ENCODE measurements at places on chromosomes 16 and 17.

DNA sequence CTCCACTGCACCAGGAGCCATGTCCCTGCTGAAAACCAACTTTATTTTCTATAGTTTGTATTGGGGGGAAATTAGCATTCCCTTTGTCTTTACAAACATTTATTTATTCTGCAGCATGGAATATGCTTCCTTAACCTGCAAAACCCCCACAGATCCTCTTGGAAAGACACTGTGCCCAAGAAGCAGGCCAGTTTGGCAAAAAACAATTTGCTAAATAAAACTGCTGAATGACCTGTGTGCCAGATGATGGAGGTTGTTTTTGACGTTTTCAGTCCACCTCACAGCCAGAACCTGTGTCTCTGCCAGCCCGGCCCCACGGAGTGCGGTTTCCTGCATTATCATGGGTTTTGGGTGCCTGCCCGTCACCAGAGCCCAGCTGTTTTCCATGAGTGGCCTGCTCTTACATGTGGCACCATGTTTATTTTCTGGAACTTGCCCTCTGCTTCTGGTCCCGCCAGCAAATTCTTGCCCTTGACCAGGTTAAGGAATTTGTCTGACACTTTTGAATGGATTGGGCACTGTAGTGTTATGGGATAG lies 26.4 kb downstream of the ORC6 start:
- DNase-seq = peak; percentile 83

GRCh38 chr17:35539659-35540026 lies 2.2 kb upstream of the SLFN12L start:
- DNase-seq = no peak

DNA sequence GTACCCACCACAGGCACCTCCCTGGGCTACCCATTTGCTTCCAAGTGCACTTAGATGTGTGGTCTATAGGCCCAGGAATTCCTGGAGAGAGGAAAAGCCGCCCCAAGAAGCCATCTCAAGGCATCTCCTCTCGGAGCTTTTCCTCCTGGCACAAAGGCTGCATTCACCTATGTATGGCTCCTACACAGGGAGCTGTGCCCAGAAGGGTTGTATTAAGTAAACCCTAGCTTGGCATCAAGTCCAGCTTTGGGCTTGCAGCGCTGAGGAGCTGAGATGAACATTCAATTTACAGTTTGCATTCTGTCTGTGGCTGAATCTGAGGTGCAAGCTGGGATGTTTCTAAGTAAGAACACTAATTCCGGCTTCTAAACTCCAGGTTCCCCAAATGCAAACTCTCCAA lies 81.3 kb downstream of the CDYL2 start:
- DNase-seq = no peak

DNA sequence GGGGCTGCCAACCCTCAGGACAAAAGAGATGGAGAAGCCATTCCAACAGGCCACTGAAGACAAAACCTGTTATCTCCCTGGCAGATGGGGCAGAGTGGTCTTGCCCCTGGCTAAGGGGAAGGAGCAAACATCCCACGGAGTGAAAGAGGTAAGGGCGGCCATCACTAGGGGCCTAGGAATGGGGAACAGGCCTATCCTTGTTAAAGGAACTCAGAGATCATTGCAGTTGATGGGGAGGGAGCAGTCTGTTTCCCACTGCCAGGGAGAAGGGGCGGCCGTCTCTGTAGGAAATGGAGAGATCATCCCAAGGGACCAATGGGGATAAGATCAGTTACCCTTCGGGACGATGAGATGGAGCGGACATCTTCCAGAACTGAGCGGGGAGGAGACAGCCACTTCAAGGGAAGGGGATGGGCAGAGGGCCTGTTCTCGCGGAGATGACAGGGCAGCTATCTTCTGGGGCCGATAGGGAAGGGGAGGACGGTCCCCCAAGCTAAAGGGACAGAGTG lies 581 bp upstream of the TMEM208 start:
- no peak for DNase-seq

DNA sequence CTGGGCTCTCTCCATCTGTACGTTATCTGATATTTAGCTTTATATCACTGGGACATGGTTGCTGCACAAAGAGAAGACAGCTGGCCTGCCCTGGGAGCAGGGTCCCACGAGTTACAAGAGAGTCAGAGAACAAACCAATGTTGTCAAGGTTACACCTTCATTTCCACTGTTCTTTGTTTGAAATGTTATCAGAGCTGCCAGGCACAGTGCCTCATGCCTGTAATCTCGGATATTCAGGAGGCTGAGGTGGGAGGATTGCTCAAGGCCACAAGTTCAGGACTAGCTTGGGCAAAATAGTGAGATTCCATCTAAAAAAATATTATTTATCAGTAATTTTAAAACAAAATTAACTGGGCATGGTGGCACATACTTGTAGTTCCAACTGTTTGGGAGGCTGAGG lies 34.6 kb downstream of the ATP6V0A1 start:
- no peak for DNase-seq

- DNase-seq = no peak
These were observed 51.0 kb upstream of the FASN start for GRCh38 chr17:82148997-82149396.

GRCh38 chr16:78583441-78583840 lies 484.0 kb downstream of the WWOX start:
- DNase-seq = no peak

DNA sequence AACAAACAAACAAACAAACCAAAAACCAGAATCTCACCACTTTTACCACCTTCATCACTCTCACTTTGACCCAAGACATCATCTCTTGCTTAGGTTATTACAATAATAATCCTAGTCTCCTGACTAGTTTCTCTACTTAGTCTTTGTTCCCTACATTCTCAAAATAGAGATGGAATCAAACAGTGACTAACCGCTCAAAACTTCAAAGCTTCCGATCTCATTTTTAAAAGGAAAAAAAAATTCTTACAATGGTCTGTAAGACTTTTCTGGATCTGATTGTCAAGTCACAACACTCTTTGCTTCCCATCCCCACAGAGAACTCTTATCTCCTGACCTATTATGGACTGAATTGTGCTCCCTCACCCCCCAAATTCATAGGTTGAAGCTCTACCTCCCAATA lies 60.9 kb downstream of the SPAG9 start:
- DNase-seq = no peak

GRCh38 chr16:54140057-54140787 lies 146.4 kb downstream of the IRX3 start:
- no peak for DNase-seq

DNA sequence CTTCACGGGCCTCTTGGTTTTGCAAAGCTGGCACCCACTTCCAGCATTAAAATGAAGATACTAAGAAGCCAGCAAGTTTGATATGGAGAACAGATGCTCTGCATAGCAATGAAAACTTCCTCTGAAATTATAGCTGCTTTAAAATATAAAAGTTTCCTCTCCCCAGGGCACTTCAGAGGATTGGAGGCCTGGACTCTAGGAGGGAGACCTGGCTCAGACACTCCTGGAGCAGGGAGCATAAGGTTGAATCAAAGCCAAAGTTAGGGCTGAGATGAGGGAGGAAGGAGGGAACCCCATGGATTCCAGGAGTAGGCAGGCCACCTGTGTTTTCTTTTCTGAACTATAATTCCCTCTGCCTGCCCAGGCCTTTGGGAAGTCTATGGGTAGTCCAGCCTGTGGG lies 176.0 kb upstream of the RPL38 start:
- DNase-seq = no peak

Data from right cardiac atrium (tissue), 5 donors.